ENCODE measurements at places on chromosomes 11 and 22.

- DNase-seq = no peak
Measured at GRCh38 chr11:2256293-2256913, 14.0 kb downstream of the ASCL2 start.

DNA sequence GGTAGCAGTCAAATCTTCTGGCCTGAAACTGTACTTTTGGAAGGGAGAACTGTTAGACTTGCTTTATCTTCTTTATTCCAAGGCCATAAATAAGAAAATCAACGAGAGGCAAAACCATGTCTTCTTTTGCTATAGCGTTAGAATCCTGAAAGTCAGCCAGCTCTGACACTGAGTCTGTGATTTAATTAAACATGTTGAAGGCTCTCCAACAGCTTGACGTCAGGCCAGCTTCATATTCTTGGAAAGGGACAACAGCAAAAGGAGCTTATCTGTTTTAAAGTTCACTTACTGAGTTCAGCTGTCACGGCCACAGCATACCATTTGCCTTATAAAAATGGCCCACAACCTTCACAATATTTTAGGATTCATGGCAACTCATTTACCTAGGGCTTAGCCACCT is 131.0 kb upstream of the LDLRAD3 start:
- no peak for DNase-seq

DNA sequence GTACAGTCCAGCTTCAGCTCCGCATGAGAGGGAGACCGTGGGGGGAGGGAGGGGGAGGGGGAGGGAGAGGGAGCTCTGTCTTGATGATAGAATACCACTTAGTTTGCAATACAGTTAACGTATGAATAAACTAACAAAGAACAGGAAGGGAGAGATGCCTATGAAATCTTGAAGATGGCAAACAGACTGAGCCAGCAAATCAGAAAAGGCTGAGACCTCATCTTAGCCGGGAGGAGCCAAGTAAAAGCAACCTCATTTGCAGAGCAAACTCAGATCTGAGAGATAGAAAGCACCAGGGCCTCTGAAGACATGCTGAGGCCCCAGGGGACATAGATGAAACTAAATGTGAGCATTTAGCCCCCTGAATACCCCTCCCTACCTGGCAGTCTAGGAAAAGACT is 23.0 kb downstream of the APLP2 start:
- no peak for DNase-seq

DNA sequence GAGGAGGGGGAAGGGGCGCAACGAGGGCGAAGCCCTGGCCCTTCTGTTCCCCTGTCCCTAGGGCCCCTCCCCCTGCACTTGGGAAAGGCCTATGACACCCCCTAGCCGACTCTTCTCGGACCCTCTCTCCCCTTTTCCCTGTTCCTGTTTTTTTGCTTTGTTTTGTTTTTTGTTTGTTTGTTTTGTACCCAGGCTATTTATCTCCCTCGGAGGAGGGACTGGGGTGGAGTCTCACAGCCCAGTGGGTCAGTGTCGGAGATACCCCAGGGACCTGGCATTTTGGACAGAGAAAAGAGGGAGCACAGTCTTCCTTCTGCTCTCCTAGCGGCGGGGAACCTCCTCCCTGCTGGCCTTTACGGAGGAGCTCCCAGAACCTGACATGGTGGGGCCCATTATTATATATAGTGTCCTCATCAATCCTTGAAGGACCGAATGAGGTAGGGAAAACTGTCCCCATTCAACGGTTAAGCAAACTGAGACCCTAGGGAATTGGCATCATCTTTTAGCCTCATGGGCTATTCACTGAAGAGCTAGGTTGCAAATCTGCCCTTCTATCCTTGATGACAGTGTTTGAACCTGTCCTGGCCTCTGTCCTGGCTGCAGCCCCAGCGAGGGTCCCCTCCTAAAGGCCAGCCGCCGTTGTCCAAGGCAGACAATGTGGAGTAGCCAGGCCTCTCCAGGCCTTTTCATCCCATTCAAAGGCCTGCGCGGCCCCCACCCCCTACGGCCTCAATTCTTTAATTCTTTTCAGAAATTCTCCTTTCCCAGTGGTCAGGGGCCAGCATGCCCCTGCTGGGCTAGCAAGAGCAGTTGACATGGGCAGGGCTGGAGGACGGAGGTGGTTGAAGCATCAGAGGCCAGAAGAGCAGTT is 911 bp downstream of the EMID1 start:
- no peak for DNase-seq

- DNase-seq = no peak
Measured at GRCh38 chr11:65083134-65083833, 556 bp downstream of the CDCA5 start.

DNA sequence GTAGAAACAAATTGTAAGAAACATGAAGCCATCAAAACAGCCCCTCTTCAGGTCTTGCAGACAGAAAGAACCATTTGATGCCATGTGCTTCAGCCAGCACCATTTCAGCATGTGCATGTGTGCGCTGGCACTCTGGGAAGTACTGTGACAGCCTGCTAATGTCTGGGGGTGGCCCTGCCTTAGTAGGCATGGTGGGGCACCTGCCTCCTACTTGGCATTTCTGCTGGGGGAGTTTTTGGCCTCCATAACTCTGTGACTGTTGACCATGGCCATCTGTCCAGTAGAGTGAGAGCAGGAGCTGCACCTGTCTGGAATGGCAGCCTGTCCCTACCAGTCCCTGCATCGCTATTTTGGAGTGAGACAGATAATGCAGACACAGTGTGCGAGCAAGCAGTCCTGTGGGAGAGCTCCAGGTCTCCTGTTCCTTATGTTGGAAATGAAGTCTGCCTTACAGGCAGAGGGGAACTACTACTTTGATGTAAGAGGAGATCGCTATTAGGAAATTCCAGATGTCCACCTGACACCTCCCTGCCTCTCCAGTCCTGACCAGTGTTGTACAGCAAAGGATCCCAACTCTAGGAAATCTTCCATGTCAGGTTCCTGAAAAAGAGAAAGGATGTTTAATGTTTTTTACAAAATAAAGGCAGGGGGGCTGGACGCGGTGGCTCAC is 102.5 kb downstream of the ATXN10 start:
- DNase-seq = no peak

GRCh38 chr11:20444535-20444934 is 57.0 kb downstream of the PRMT3 start:
- no peak for DNase-seq

GRCh38 chr11:85988780-85989179 is 80.1 kb downstream of the PICALM start:
- DNase-seq = no peak

DNA sequence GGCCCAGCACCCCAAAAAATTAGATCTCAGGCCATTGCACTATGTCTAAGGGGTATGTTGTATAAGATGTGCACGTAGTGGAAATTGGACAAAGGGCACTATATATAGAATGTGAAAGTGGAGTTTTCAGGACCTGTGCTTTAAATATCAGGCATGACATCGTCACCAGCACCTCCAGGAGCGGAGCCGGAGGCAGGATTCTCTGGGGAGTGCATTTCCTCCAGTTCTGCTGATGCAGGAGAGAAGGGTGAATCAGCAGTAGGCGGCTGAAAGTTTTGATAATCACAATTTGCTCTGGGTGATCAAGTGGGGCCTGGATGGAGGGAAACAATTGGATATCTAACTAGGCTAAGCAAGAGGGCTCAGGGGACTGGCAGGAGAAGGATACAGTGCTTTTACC is 69.1 kb upstream of the NTM start:
- no peak for DNase-seq

GRCh38 chr11:30585125-30585891 is 845 bp downstream of the MPPED2 start:
- peak; percentile 67 for DNase-seq

- DNase-seq = no peak
Measured at GRCh38 chr11:96134602-96135001, 208.4 kb downstream of the MAML2 start.

GRCh38 chr11:27718346-27718862 is 18.1 kb upstream of the BDNF start:
- DNase-seq = peak; percentile 19

- no peak for DNase-seq
Measured at GRCh38 chr11:67450796-67451657, 1.5 kb downstream of the GPR152 start.

DNA sequence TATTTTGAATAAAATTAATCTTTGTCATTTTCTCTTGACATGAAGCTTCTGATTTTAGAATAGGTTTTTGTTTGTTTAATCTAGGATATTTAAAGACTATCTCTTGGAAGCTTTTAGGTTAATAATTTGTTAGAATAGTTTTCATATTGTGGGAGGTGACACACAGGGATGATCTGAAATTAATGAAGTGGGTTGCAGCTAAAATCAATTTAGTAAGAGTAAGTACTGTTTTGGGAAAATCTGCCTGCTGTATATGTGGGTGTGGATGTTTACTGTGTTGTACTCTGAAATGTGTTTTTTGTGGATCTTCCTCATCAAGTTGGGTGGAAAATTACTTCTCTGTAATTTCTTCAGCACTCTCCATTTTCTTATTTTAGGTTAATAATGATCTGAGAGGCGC is 67.3 kb downstream of the BID start:
- DNase-seq = no peak

DNA sequence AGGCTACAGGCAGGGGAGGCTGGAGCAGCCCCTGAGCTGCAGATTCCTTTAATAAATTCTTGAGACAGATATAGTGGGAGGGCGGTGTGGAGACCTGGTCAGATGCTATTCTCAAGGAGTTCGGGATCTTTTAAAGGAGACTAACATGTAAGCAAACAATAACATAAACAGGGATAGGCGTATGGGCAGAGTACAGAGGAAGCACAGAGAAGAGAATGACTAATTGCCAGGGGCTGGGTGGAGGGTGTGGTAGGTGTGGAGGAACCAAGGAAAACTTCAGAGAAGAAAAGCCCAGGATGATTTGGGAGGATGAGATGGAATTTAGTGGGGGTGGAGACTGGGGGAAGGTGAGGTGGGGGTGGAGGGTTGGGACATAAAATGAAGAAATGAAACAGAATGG is 9.7 kb upstream of the HEPHL1 start:
- DNase-seq = no peak

DNA sequence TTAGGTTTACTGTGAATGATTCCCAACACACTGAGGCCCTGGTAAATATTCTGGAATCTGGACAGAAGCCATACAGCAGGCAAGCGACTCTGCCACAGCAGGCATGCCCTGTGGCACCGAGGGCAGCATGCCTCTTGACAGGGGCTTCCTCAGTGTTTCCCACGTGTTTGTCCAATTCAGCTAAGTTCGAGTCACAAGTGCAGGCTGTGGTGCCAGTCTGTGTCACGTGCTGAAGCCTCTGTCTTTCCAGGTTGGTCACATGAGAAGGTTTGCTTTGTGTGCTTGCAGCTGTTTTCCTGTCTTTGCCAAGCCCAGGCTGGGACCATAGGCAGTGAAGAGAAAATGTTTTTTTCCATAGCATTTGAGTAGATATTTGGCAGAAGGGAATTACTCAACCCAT is 2.4 kb upstream of the PPFIBP2 start:
- DNase-seq = no peak

DNA sequence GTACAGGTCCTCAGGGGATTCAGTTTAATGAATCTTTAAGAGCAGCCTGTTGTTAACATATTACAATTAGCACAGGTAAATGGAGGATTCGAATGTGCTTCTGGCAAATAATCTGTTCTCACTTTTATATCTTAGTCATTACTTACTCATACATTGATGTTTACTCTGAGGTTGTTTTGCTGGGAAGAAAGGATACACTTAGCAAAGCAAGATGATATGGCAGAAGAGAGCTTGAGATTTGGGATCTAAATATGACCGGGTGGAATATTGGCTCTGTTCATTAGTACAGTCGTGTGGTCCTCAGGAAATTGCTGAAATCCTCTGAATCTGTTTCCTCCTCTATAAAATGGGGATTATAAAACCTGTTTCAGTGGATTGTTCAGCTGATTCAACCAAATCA is 59.7 kb downstream of the SPON1 start:
- DNase-seq = no peak

- DNase-seq = peak; percentile 86
Measured at GRCh38 chr11:34640050-34640923, 19.4 kb downstream of the EHF start.

GRCh38 chr11:120869097-120869496 is 154.8 kb upstream of the TBCEL start:
- no peak for DNase-seq

DNA sequence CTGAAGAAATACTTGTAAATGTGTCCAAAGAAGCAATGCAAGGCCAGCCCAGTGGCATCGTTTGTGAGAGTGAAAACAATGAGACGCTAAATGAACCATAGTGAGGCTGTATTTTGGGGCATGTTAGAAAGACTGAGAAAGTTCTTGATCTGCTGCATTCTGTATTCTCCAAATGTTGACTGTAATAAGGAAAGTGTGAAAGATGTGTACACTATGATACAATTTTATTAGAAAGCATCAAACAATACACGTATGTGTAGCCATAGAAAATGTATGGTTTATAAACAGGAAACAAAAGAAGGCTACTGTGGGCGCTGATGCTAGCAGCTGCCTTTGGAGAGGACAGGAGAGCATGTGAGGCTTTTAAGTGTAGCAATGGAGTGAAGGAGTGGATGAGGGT is 233.5 kb upstream of the E2F8 start:
- no peak for DNase-seq

GRCh38 chr11:45093761-45094455 is 52.5 kb upstream of the PRDM11 start:
- no peak for DNase-seq

- DNase-seq = no peak
Measured at GRCh38 chr11:110373051-110373702, 56.6 kb upstream of the FDX1 start.

DNA sequence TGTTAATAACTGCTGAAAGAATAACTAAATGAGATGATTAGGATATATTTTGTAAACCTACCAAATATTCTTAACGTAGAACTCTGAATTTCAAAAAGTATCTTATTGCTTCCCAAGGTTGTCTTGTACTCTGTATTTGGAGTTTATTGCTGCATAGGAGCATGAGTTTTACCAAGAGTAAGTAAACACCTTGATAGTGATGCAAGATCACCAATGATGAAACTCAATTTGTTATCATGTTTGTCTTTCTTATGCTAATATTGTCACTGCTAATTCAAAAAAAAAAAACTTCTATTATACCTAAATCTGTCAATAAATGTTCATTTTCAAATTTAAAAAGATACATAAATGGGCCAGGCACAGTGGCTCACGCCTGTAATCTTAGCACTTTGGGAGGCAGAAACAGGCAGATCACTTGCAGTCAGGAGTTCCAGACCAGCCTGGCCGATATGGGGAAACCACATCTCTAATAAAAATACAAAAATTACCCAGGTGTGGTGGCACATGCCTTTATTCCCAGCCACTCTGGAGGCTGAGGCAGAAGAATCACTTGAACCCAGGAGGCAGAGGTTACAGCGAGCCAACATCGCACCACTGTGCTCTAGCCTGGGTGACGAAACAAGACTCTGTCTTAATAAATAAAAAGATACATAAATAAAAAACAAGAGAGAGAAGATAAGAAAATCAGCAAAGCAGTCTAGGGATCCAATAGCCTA is 23.4 kb upstream of the PLAAT2 start:
- DNase-seq = no peak

DNA sequence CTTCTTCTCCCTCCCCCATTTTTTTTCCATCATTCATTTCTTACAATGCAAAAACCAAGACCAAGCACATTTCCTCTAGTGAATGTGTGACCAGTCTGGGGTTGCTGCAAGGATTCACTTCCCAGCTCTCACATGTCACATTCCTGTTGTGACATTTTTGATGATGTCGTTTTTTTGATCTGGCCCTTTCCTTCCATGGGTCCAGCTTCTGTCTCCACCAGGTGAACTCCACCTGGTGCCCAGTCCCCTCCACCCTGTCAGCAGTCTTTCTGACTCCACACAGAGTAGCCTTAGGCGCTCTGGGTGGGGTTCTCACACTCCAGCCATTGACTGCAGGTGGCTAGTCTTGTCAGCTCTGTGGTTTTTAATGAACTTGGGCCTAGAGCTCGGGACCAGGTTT is 15.6 kb downstream of the PANX1 start:
- DNase-seq = no peak

Measured in NCI-H526 treated with DMSO at 0.1 percent for 48 hours (cell line).